ENCODE measurements at places on chromosomes 1 and 21.

GRCh38 chr1:25768999-25769398, 31.0 kb upstream of the SELENON start:
- no peak for DNase-seq

DNA sequence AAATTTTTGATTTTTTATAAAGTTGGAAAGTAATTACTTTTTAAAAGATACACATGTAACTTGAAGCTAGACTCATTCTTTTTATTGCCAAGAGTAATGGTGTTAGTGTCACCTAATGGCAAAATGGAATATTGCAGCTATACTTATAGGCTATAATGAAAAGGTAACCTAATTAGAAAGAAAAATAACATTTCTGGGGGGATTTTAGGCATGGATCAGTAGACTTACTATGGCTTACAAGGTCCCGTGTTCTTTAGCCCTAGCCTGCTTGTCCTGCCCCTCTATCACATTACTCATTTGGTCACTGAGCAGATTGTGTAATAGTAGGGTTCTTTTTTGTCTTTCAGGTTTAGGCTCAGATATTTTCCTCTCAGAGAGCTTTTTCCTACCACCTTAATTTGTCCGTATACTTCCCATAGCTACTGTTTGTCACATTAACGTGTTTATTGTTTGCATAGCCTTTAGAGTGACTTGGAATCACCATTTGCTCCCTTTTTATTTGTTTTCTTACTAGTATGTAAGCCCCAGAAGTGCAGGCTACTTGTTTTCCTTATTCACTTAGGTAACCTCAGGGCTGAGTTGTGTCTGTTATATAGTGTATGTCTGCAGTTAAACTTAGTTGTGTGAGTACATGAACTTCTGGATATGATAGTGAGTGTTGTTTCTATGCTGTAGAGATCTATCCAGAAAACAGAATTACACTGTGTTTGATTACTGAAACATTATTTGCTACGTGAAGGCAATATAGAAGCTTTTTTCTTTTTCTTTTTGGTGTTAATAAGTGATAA, 58.7 kb downstream of the RABGAP1L start:
- DNase-seq: peak; percentile 23

DNA sequence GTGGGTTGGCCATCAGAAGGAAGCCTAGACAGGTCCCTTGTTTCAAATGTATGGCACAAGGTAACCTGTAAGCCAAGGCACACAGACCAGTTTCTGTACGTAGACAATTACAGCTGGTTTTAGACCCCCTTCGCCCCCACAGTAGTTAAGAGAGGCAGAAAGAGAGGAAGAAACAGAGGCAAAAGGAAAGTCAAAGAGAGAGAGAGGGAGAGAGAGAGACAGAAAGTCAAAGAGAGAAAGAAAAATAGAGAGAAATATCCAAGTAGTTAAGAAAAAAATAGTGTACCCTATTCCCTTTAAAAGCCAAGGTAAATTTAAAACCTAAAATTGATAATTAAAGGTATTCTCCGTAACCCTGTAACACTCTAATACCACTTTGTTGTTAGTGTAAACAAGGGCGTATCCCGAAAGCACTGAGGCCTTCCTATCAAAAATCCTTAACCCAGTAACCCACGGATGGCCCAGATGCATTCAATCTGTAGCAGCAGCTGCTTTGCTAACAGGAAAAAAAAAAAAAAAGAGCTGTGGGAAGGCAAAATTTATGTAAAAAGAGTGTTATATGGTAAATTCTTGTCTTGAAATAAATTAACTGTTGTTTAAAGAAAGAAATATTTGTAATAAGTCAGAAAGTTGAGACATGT, 49.4 kb downstream of the ADCY10 start:
- no peak for DNase-seq

DNA sequence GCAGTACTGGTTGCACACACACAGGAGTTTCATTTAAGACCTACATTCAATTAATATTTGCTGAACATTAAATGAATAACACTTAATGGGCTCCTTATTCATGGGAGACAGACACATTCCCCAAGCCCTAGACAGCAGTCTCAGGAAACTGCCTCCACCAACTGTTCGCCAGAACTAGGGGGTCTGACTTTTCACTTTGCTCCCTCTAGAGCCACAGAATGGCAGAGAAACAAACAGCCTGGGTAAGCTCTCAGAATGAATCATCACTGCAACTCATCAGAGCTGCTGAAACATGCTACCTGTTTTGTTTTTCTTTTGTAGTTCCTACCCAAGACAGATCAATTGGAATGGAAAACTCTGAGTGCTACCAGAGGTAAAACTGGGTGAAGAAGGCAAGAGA, 31.7 kb downstream of the ELK4 start:
- no peak for DNase-seq

- no peak for DNase-seq
These were observed 7.3 kb upstream of the FAM78B start for GRCh38 chr1:166174108-166174507.

DNA sequence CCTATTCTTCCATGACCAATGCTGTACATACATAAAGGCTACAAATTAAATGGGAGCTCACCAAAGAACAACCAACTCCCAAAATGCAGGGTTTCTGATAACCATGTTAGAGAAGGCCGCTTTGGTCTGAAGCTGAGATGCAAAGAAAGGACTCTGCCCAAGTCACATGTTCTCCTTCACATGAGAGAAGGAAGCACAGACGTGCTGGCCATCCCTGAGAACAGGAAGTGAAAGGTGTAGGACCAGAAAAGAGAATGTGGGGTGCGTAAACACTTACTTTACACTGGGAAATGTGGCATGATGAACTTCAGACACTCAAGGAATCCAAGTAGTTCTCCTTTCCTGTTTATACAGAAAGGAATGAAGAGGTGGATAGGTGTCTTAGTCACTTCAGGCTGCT, 31.7 kb upstream of the TADA1 start:
- DNase-seq: no peak

GRCh38 chr1:201508809-201509208, 1.9 kb upstream of the CSRP1 start:
- no peak for DNase-seq

- DNase-seq: no peak
These were observed 70.8 kb upstream of the LBR start for GRCh38 chr1:225498549-225499136.

- DNase-seq: no peak
These were observed 46.0 kb downstream of the RPL5 start for GRCh38 chr1:92877792-92878191.

- no peak for DNase-seq
These were observed 66.0 kb downstream of the OBSCN start for GRCh38 chr1:228273720-228274451.

DNA sequence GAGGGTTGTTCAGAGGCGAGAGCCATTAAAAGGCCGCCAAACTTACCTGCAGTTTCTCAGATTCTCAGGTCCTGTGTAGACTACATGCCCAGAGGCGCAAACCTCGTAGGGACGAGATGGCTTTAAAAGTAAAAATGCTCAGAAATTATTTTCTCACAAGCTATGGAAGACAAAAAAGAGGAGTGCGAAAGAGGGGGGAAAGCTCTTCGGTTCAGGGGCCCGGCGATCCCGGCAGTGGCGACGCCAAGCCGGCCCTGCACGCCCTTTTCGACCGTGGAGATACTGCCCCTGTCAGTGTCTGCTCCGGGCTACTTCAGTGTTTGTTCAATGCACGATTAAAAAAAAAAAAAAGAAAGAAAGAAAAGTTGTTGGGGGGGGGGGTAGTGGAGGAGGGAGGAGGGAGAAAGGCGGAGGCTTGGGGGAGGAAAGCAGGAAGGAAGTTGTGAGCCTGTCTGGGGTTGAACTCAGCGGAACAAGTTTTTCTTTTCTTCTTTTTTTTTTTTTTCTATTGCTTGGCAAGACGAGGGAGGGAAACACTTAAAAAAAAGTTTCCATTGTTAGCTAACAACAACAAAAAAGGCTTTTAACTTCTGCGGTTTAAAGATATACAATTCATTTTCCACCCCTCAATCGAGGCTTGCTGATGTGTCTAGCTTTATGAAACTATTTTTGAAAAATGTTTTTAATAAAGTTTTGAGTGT, at the start of gene ITPKB:
ITPKB (minus strand) TSS at position 288 of the 701 bp plus-strand sequence. CDS start 1,824 bp downstream, outside the sequence.
- peak; percentile 58 for DNase-seq

DNA sequence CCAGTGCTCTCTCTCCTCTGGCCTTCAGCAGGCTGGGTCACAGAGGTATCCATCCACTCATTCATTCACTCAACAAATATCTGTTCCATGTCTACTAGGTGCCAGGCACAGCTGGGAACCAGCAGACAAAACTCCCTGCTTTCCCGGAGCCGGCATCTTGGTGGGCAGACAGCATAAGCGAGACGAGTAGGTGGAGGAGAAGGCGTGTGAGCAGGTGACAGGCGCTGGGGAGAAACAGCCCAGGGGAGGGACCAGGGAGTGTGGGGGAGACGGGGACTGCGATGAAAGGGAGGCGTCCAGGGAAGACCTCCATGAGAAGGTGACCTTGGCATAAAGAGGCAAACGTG, 11.0 kb upstream of the KCNAB2 start:
- DNase-seq: no peak

- no peak for DNase-seq
These were observed 470.0 kb upstream of the VAMP3 start for GRCh38 chr1:7300893-7301663.

Data from iPS-NIHi11 (cell line).